ENCODE measurements at places on chromosomes 3 and 15. TPM values are rescaled to one million over a fixed set of nuclear protein-coding genes. Genes with fewer than 3 reads are reported as not detected.

VEPH1 gene
- total RNA-seq, result 2.7 TPM

NR1I2 gene
- 58.4 TPM for total RNA-seq

GLDN gene
- 8.6 TPM for total RNA-seq

CYP8B1 gene
- 0.20 TPM for total RNA-seq

BCL2A1 gene
- total RNA-seq, result 0.86 TPM

ISLR gene
- 8.5 TPM for total RNA-seq

DNA sequence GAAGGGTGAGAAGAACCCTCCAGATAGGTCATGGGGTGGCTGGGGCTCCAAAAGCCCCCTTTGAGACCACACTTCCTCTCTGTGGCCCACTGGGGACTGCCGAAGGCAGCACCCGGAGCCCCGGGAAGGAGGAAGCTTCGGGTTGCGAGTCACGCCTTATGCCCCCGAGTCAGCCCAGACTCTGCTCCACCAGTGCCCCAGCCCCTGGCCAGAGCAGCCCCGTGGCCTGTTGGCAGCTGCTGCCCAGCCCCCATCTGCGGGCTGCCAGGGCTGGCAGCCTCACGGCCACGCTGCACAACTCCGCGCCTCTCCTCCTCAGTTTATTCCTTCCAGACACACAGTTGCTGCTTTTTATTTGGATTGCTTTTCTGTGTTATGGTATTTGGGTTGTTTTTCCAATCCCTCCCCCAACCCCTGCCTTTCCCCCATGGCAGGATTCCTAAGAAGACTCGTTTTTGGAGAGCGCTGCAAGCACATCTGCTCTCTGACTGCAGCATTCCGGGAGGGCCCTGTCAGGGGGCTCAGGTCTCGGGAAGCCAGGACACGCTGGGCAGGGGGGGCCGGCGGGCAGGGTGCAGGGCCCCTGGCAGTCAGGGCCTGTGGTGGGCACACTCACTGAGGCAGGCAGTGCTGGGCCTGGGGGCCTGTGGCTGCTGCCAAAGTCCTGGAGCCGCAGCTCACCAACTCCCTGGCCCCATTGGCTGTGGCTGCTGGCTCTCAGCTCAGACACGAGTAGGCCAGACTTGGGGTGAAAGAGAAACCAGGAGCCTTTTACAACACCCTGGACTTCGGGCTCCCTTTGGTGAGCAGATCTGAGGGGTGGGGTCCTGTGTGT is 20.2 kb downstream of the MAGEF1 start:
- no peak for DNase-seq
- no peaks in the 10 kb centered on the region for H3K36me3 ChIP-seq
- no peaks in the 10 kb centered on the region for H3K4me1 ChIP-seq
- H3K27ac ChIP-seq, result no peak overlapping the region

- H3K36me3 ChIP-seq, result no peaks in the 10 kb centered on the region
- no peak for DNase-seq
- H3K4me1 ChIP-seq, result no peaks in the 10 kb centered on the region
- no peak overlapping the region for H3K27ac ChIP-seq
Observed at GRCh38 chr15:93500155-93500554, 411.1 kb upstream of the RGMA start.

- no peak overlapping the region for H3K27ac ChIP-seq
- no peak overlapping the region for H3K4me3 ChIP-seq
- no peaks in the 10 kb centered on the region for H3K36me3 ChIP-seq
- no peak for DNase-seq
Observed at GRCh38 chr15:87962428-87962827, 294.1 kb downstream of the NTRK3 start.

DNA sequence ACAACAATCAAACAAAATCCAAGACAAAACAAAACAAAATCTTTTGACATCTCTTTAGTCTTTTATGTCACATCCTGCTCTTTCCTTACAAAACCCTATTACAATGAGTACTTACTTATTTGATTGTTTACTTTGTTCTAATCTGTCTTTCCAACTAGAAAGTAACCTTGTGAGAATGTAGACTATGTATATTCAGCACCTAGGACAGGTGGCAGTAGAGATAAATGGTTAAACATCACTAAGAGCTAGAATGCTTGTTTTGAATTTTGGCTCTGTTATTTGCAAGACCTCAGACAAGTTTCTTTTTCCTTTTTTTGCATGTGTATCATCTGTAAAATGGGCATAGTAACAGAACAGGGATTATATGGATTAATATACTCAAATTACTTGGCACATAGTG is 33.1 kb upstream of the NAALADL2 start:
- H3K36me3 ChIP-seq, result no peaks in the 10 kb centered on the region
- no peak overlapping the region for H3K27ac ChIP-seq
- no peaks in the 10 kb centered on the region for H3K27me3 ChIP-seq
- no peak overlapping the region for H3K4me3 ChIP-seq
- H3K4me1 ChIP-seq, result no peaks in the 10 kb centered on the region

- DNase-seq, result no peak
- H3K4me3 ChIP-seq, result no peak overlapping the region
- no peaks in the 10 kb centered on the region for H3K36me3 ChIP-seq
- H3K27ac ChIP-seq, result no peak overlapping the region
- H3K27me3 ChIP-seq, result no peaks in the 10 kb centered on the region
Observed at GRCh38 chr3:71313844-71314243, 269.7 kb downstream of the FOXP1 start.

DNA sequence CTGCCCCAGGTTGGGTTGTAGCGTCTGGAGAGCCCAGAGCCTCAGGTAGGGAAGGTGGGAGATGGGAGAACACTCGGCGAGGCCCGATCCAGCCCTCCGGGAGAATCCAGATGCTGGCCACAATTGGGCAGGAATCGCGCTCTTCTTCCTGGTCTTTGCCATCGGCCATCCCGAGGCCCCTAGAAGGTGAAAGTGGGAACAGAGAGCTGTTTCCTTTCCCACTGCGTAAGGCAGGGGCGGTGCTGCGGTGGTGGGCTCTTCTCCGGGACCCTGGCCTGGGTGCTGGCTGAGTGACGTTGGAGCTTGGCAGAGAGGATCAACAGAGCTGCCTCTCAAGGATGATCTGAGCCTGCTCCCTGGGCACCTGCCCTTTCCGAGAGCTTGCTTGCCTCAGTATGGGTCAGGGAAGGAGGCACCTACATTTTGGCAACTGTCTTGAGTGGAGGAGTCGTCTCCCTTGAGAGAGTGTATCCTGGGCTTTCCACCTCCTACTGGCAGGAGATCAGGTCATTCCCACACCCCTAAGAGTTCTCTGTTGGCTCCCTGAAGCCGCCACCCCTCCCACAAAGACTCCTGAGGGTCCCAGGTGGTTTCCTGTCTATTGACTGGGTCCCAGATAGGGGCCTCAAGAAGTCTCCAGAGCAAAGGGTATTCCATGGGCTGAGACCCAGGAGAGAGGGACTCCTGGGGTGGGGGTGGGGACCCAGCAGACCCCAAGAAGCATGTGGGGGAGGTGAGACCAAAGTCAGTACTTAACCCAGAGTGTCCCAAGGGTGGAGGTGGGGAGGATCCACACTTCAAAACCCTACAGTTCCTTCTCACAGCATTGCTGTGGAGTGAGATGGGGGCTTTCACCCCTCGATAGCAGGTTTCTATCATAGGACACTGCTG is 1.6 kb downstream of the C15orf39 start:
- peaks cover 29% of the 10 kb centered on the region for H3K4me1 ChIP-seq
- no peaks in the 10 kb centered on the region for H3K27me3 ChIP-seq
- peak; percentile 42 for DNase-seq
- H3K4me3 ChIP-seq, result peak overlapping the region; percentile 88

- H3K4me3 ChIP-seq, result no peak overlapping the region
- H3K27ac ChIP-seq, result no peak overlapping the region
- no peaks in the 10 kb centered on the region for H3K27me3 ChIP-seq
Observed at GRCh38 chr15:96888764-96889163, 558.3 kb downstream of the NR2F2 start.

DNA sequence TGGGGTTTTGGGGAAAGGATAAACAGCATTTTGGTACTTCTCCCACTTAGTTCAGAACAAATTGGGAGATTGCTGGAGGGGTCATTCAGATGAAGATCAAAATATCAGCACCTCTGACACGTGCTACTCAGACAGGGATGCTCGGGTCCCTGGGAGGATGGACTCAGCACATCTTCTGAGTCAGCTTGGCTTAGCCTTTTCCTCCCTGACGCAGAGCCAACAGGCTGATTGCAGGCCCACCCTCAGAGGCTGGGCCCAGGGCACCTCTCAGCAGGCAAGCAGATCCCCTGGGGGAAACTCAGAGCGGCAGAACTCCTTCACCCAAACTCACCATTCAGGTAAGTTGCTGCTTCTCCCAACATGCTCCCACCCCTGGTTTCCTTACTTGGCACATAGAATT is 304.9 kb downstream of the TLE3 start:
- no peak for DNase-seq
- H3K27ac ChIP-seq, result no peak overlapping the region
- H3K4me3 ChIP-seq, result no peak overlapping the region
- H3K36me3 ChIP-seq, result no peaks in the 10 kb centered on the region
- H3K4me1 ChIP-seq, result no peaks in the 10 kb centered on the region

GRCh38 chr3:128068156-128068620 is 16.0 kb downstream of the SEC61A1 start:
- no peak for DNase-seq
- H3K36me3 ChIP-seq, result peaks cover 45% of the 10 kb centered on the region
- H3K4me1 ChIP-seq, result no peaks in the 10 kb centered on the region
- no peaks in the 10 kb centered on the region for H3K27me3 ChIP-seq
- no peak overlapping the region for H3K4me3 ChIP-seq

DNA sequence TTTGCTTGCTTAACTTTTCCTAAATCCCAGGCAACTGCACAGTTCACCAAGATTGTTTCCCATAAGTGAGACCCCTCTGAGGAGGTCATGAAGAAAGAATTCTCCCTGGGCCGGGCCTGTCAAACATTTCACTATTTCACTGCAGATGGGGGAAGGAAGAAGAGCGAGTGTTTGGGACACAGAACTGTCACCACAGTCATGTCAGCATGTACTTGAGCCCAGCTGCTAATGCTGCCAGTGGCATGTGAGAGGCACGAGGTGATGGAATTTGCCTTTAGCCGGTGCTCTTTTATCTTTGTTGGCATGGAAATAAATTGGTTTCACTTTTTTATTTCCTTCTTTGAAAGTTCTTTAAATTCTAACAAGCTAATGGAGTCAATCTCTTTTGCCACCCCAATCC is 277.9 kb upstream of the GADL1 start:
- H3K4me1 ChIP-seq, result no peaks in the 10 kb centered on the region
- no peaks in the 10 kb centered on the region for H3K27me3 ChIP-seq
- H3K36me3 ChIP-seq, result no peaks in the 10 kb centered on the region
- H3K27ac ChIP-seq, result no peak overlapping the region

DNA sequence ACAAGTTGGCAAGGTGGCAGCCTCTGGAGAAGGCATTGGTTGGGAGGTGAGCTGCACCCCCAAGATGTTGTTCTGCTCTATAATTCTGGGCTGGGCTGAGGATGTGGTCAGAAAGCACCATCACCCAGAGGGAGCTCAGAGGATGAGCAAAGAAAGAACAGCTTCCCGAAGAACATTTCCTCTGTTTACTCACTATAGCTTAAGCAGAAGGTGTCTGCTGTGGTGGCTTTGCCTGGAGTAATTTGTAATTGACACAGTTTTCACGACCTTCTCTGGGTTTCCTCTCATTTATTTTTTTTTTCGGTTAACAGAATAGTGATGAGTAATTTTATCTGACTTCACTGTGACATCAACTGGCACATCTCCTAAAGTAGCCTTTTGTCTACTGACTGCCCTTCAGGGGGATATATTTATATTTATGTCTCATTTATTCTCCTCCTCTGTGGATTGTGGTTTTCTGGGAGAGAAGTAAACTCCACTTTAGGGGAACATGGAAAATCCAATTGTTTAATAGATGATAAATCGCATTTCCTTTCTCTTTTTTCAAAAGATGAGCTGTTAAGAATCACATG is 49.5 kb upstream of the ABHD17C start:
- H3K4me1 ChIP-seq, result no peaks in the 10 kb centered on the region
- H3K27ac ChIP-seq, result no peak overlapping the region

DNA sequence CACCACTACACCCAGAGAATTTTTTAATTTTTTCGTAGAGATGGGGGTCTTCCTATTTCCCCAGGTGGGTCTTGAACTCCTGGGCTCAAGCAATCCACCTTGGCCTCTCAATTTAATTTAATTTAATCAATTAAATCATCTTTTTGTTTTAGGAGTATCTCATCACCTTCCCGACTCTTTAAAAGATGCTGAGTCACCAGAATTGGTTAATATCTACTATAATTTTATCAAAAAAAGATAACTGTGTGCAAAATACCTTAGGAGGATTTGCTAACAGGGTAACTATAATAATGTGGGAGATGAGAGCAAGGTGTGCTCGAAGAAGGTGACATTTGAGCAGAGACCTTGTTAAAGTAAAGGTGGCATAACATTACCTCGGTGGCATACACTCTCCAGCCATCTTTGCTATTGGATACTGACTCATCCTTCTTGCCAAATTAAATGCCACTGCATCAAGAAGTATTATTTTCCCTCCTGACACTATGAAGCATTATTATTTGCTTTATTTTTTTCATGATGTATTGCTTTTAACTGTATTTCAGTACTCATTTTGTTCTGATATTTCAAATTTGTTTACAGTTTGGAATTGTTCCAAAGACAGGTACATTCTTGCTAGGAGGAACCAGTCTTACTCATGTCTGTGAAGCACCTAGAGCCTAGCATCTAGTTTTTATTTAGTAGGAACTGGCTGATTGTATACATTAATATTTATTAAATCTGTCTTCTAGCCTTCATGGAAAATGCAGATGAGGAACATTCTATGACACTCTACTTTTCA is 200.7 kb downstream of the MBNL1 start:
- H3K27ac ChIP-seq, result no peak overlapping the region
- no peaks in the 10 kb centered on the region for H3K4me1 ChIP-seq
- H3K27me3 ChIP-seq, result no peaks in the 10 kb centered on the region
- no peak overlapping the region for H3K4me3 ChIP-seq
- no peaks in the 10 kb centered on the region for H3K36me3 ChIP-seq

- DNase-seq, result no peak
- no peaks in the 10 kb centered on the region for H3K27me3 ChIP-seq
- no peak overlapping the region for H3K4me3 ChIP-seq
Observed at GRCh38 chr15:101597360-101597928, 54.7 kb downstream of the TM2D3 start.

DNA sequence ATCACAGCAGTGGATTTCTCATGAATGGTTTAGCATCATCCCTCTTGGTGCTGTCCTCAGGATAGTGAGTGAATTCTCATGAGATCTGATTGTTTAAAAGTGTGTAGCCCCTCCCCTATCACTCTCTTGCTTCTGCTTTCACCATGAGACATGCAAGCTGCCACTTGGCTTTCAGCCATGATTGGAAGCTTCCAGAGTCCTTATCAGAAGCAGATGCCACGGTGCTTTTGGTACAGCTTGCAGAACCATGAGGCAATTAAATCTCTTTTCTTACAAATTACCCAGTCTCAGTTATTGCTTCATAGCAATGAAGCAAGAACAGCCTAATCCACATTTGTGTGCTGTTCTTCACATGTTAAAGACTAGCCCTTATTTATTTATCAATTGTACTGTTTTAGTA is 495.2 kb upstream of the EPHA6 start:
- H3K27ac ChIP-seq, result no peak overlapping the region
- no peaks in the 10 kb centered on the region for H3K4me1 ChIP-seq
- H3K27me3 ChIP-seq, result no peaks in the 10 kb centered on the region
- H3K4me3 ChIP-seq, result no peak overlapping the region

DNA sequence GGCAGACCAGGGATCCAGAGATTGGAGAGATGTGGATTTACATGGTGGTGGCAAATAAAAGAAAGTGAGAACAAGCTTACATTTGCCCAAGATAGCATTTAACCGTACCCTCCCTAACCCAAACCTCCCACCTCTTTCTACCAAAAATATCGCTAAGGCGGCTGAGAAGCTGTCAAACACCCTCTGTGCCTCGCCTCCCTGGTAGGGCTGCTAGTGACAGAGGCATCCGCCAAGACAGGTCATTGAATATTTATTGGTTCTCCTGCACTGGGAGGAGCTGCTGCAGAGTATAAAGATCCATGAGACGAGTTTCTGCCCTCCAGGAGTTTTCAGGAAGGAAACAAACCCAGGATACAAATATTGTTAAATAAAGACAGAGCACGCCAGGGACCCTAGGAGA is 107.3 kb upstream of the TMC3 start:
- no peak overlapping the region for H3K27ac ChIP-seq
- no peaks in the 10 kb centered on the region for H3K36me3 ChIP-seq
- H3K4me1 ChIP-seq, result no peaks in the 10 kb centered on the region
- no peak for DNase-seq

Data from colonic mucosa (tissue), 4 donors.